ENCODE measurements at places on chromosomes 4 and X. TPM values are rescaled to one million over a fixed set of nuclear protein-coding genes. Genes with fewer than 3 reads are reported as not detected.

Gene MAGEC2
- total RNA-seq = not detected

Gene GRK4
- total RNA-seq = 6.9 TPM

Gene HHIP
- total RNA-seq = under 0.01 TPM

Gene IL21
- total RNA-seq = not detected

Gene SLC34A2
- total RNA-seq = 6.9 TPM

Gene SEC24D
- total RNA-seq = 24.5 TPM

GRCh38 chr4:107991945-107992630, 2.4 kb downstream of the HADH start:
- DNase-seq = no peak

GRCh38 chr4:64251781-64252180, 157.5 kb downstream of the TECRL start:
- DNase-seq = no peak

- no peak for DNase-seq
Observed at GRCh38 chr4:13580036-13580435, 35.7 kb upstream of the NKX3-2 start.

GRCh38 chrX:73850124-73851013, 287.4 kb downstream of the CHIC1 start:
- DNase-seq = peak; percentile 33

- no peak for DNase-seq
Observed at GRCh38 chr4:158621729-158622128, 50.0 kb downstream of the C4orf46 start.
